NCI-H2171 treated with DMSO at 0.1 percent for 48 hours (cell line): ENCODE measurements at places on chromosomes 5 and 9.

GRCh38 chr5:3301306-3301705, 294.3 kb upstream of the IRX1 start:
- DNase-seq: no peak

GRCh38 chr5:103260951-103261350, 2.4 kb downstream of the MACIR start:
- DNase-seq: no peak

DNA sequence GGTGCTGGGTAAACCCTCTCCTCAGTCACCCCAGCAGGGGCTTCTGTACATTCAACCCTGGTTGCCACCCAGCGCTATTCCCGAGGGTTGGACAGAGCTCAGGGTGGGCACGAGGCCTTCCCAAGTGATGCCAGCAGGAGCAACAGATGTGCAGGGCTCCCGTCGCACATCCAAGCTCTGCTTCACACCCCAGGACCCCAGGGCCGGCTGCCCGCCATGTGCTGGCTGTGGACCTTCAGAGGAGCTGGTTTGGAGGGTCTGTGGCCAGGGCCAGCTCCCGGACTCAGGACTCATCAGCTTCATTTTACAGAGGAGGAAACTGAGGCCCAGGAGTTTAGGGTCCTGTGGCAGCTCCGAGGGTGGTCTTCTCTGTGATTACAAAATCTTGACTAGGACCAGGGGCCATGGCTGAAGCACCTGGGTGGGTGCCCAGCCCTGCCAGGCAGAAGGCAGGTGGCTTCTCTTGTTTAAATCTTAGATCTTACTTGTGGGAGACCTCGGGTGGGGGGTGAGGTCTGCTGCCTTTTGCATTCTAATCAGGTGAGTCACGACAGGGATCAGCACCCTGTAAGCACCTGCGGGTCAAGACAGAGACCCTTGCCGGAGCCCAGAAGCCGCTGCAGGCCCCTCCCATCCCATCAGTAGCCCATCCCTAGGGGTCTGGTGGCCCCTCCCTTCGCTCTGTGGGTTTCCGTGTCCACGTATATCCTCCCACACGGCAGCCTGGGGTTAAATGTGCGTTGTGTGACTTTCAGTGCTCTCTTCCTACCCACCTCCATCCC, 2.1 kb upstream of the SLC12A7 start:
- DNase-seq: no peak

DNA sequence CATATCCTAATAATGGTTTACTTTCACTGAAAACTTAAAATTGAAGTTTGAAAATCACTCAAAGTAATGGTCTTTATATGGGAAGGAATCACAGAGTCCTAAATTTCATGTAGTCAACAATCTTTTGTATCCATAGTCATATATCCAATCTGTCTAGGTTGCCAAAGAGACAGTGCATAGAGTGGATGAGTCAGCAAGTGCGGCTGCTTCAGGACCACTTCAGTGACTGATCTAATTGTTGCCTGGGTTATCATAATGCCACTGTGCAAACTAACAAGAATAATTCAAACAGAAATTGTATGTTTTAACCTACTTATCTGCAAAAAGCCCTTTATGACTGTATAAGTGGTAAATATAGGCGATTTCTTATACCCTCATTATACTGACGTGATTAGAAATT, 211.3 kb upstream of the PRR16 start:
- DNase-seq: no peak

- DNase-seq: no peak
These were observed 431.2 kb upstream of the GRAMD2B start for GRCh38 chr5:125992050-125992449.

GRCh38 chr5:65970481-65971367, 44.3 kb downstream of the ERBIN start:
- no peak for DNase-seq

- DNase-seq: no peak
These were observed 74.3 kb upstream of the DAB2IP start for GRCh38 chr9:121577166-121577565.

DNA sequence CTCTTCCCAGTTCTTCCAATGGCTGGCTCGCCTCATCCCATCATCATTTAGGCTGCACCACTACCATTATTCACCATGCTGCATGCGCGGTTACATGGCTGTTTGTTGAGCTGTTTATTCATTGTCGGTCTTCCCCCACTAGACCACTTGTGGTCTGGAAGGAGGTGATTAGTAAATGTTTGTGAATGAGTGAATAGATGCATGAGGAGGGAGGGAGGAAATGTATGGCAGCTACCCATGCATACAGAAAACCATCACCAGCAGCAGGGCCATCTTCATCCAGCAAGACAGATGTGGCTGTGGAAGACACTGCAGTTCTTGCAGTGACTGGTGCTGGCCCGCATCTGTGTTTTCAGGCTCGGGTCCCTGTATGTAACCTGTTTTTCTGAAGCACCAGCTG, 113.3 kb upstream of the SAP30L start:
- DNase-seq: no peak

DNA sequence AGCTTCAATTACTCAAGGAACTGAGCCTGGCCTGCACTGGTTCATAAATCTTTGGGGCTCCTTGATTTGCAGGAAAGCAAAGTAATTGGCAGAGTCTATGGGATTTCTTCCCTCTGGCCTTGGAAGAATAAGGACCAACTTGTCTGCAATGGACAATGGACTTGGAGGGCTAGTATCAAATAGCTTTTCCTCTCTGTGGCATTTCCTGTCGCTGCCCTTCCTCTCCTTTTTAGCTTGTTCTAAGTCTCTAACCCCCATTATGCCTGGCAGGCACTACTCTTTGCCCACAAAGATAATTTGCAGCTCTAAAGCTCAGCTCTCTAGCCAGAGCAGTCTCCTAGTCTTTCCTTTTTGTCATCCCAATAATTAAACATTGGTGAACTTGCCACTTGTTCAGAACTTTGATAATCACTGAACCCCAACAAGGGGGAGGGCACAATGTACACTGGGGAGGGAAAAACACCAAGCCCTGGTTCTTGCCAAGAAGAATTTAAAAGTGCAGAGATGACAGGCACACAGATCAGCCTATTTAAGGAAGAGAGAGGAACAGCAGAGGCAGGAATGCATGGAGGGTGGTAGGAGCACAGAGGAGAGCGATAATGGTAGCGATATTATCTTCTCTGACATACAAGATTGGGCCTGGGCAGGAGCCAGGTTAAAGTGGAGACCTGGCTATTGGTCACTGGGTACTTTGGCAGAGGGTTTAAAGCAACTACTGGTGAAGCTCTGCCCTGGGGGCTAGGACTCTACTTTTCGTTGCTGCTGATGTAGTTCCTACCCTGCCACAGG, 38.5 kb downstream of the FAM219A start:
- DNase-seq: no peak

GRCh38 chr5:28165096-28165495, 1126.7 kb upstream of the CDH9 start:
- no peak for DNase-seq

GRCh38 chr5:163105456-163105855, 331.9 kb upstream of the CCNG1 start:
- DNase-seq: no peak

DNA sequence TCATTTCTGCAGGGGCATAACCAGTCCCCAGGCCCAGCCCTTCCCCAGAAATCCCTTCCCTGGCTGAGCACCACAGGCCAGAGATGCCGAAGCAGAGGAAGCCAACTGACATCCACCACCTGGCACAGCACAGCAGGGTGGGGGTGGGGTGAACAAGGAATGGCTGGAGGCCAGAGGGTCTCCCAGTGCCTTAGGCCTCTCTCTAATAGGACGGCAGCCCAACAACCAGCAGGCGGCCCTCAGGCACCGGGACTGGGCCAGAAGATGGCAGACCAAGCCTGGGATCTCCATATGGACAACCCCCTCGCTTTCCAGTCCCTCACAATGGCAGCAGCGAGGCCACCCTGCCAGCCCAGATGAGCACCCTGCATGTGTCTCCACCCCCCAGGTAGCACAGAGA, 13.2 kb downstream of the PDLIM4 start:
- no peak for DNase-seq

GRCh38 chr9:92482329-92482728, at the start of gene ASPN:
Gene ASPN (minus strand): TSS chr9:92482506.
- DNase-seq: no peak

- DNase-seq: no peak
These were observed 135.9 kb downstream of the COL23A1 start for GRCh38 chr5:178454303-178454702.
